ENCODE measurements at places on chromosomes 13 and 19. TPM values are rescaled to one million over a fixed set of nuclear protein-coding genes. Genes with fewer than 3 reads are reported as not detected.

DNA sequence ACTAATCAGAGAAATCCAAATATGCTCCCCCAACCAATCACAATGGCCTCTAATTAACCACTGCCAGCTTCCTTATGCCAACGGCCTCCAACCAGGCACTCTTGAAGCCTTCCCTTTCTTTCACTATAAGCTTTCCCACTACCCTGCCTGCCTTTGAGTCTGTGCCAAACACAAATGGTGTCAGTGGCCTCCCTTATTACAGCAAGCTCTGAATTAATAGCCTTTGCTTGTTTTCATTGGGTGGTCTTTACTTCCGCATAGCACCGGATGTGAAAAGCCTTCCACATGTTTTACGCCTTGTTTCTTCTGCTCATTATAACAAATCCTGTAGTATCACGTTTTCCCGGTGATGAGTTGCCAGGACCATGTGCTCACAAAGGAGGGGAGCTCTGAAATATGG lies 1.4 kb upstream of the EDDM13 start:
- no peaks in the 10 kb centered on the region for H3K27me3 ChIP-seq
- H3K4me3 ChIP-seq = no peak overlapping the region
- H3K4me1 ChIP-seq = no peaks in the 10 kb centered on the region
- peaks cover 4% of the 10 kb centered on the region for H3K36me3 ChIP-seq
- H3K27ac ChIP-seq = no peak overlapping the region

The PTPRH gene
- total RNA-seq = 0.43 TPM

- H3K36me3 ChIP-seq = no peaks in the 10 kb centered on the region
- H3K4me3 ChIP-seq = no peak overlapping the region
- peaks cover 13% of the 10 kb centered on the region for H3K4me1 ChIP-seq
- no peaks in the 10 kb centered on the region for H3K27me3 ChIP-seq
These were observed 3.1 kb upstream of the TNFSF13B start for GRCh38 chr13:108266321-108266990.

DNA sequence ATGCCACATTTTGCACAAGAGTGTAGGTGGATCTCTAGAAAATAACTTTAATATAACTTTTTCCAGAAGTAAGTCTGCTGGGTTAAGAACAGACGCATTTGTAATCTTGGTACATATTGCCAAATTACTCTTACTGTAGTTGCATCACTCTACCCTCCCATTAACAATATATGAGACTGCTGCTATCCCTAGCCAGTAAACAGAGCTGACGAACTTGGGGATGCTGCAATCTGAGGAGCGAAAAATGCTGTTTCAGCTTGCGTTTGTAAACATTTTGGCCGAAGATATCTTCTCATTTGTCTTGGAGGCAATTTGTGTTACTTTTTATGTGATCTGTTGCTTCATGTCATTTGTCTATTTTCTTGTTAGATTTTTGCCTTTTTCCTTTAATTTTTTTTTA lies 1482.8 kb downstream of the OLFM4 start:
- no peak overlapping the region for H3K27ac ChIP-seq
- no peak for DNase-seq
- no peaks in the 10 kb centered on the region for H3K4me1 ChIP-seq

DNA sequence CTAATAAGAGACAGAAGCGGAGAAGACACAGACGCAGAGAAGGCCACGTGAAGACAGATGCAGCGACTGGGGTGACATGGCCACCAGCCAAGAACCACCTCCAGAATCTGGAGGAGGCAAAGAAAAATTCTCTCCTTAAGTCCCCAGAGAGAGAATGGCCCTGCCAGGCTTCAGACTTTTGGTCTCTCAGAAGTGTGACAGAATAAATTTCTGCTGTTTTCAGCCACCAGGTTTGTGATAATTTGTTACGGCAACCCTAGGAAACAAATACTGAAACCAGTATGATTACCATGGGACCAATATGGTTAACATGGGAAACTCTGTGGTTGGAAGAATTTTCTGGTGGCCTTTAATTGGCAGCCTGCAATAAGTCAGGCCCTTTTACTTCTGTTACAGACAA lies 63.9 kb upstream of the DOCK9 start:
- H3K27me3 ChIP-seq = no peaks in the 10 kb centered on the region
- no peaks in the 10 kb centered on the region for H3K4me1 ChIP-seq
- no peak overlapping the region for H3K27ac ChIP-seq
- no peaks in the 10 kb centered on the region for H3K36me3 ChIP-seq

GRCh38 chr19:3154957-3155736 lies 19.3 kb downstream of the GNA15 start:
- H3K36me3 ChIP-seq = no peaks in the 10 kb centered on the region
- peak; percentile 100 for DNase-seq
- H3K27me3 ChIP-seq = no peaks in the 10 kb centered on the region
- peak overlapping the region; percentile 88 for H3K27ac ChIP-seq
- no peak overlapping the region for H3K4me3 ChIP-seq
- peaks cover 10% of the 10 kb centered on the region for H3K4me1 ChIP-seq

GRCh38 chr13:101798437-101798836 lies 346.0 kb downstream of the ITGBL1 start:
- H3K4me3 ChIP-seq = no peak overlapping the region
- no peaks in the 10 kb centered on the region for H3K4me1 ChIP-seq
- no peaks in the 10 kb centered on the region for H3K36me3 ChIP-seq
- no peaks in the 10 kb centered on the region for H3K27me3 ChIP-seq
- DNase-seq = no peak

DNA sequence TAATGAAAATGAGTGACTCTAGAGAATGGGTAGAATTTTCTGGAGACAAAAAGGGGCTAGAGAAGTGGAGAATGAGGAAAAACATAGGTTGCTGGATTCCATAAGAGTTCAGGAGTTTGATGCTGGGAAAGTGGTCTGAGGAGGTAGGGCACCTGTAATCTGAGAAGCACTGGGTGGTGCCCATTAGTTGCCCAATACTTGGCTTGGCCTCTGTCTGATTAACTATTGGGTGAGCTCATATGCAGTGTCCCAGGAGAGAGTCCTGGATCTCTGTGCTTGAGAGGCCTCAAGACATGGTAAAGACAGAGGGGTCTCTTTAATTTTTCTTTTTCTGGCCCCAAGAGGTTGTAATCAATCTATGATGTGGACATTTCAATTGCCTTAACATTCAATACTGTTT lies 390.1 kb downstream of the TDRD3 start:
- H3K27me3 ChIP-seq = no peaks in the 10 kb centered on the region
- no peak overlapping the region for H3K4me3 ChIP-seq

The SHC2 gene
- total RNA-seq = not detected

Data from GM23248 (cell line).